HS-5 (cell line): ENCODE measurements at places on chromosomes 1 and 21.

DNA sequence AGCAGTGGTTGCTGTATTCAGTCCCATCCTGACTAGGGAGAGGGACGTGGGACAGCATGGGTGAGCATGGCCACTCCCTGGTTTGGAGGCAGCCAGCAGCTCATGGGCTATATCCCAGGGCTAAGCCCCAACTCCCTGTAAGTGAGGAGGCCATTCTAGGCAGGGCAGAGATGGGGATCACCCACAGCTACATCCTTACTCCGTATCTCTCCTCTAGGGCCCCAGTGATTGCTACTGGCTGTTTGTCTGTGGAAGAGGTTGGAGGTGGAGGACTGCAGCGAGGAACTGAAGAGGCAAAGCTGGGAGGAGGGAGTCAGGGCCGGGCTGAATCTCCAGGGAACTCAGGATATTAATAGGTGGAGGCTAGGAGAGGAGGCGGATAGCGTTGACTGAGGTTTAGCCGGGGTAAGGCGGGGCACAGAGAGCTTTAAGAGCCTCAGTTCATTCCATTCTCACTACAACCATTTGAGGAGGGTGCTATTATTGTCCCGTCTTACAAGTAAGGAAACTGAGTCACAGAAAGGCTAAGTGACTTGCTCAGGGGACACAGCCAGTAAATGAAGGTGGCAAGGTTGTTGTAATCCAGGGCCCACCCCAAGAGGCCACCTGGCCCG is 6.8 kb downstream of the OLIG2 start:
- no peak for DNase-seq

GRCh38 chr1:154418923-154419619 is 13.9 kb downstream of the IL6R start:
- DNase-seq = no peak

DNA sequence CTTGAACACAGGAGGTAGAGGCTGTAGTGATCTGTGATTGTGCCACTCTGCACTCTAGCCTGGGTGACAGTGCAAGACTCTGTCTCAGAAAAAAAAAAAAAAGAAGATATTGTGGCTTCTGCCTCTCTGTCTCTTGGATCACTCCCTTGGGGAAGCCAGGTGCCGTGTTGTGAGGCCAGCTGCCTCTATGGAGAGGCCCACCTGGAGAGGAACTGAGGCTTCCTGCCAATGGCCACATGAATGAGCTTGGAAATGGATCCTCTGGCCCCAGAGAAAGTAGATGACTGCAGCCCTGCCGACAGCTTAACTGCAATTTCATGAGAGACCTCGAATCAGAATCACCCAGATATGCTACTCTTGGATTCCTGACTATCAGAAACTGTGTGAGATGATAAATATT is 19.7 kb upstream of the AK2 start:
- DNase-seq = no peak

DNA sequence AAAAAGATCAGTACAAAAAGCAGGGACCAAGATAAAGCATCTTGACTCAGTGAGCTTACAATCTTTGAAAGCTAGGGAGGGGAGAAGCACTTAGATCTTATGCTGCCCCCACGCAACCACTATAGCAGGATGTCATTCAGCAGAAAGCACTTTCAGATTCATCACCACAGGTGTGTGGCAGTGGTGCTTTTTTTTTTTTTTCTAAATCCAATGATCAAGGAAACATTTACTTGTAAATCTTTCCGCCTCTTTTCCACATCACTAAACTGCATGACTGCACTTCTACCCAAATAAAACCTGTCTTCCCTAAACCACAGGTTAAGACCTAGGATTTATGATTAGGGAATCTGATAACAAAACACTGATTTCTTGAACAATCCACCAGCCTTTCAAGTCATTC is 154.8 kb downstream of the SLC45A1 start:
- no peak for DNase-seq

DNA sequence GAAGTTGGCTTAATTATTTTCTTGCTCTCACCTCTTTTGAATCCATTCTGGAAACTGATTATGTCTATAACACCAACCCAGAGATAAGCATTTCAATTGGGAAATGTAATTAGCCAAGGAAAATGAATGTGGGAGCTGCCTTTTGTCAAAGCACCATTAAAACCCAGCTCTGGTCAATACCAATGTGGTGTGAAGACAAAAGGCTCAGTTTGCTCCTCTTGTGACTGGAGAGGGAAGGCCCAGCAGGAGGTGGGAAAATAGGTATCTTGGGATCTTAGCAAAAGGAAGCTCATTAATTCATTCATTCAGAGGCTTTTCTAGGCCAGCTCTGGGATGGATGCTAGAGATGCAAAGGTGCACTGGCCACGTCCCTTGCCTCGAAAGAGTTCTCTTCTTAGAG is 75.0 kb upstream of the SELENON start:
- DNase-seq = no peak

- no peak for DNase-seq
Measured at GRCh38 chr1:66388913-66389312, 145.0 kb upstream of the SGIP1 start.

GRCh38 chr1:201264554-201264953 is 18.8 kb upstream of the PKP1 start:
- no peak for DNase-seq

- DNase-seq = peak; percentile 6
Measured at GRCh38 chr1:95169548-95169947, 52.4 kb downstream of the TLCD4 start.

DNA sequence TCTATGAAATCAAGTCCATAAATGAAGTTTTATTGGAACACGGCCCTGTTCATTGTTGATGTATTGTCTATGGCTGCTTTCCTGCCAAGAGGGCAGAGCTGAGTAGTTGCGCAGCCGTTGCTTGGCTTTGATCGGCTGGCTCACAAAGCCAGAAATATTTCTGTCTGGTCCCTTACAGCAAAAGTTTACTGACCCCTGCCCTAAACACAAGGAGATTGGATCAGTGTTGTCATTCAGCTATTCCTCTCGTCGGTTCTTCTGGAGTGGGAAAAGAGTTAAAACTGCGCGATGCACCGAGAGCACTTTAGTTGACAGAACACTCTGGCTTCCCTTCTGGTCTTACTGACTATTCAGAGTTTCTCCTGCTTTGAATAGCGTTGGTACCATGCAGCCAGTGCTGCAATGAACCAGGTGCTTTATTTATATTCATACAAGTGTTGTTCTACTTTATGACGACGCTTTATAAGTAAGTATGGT is 868 bp downstream of the ZBTB40 start:
- no peak for DNase-seq

GRCh38 chr1:117147856-117148588 is 26.5 kb upstream of the TRIM45 start:
- no peak for DNase-seq

DNA sequence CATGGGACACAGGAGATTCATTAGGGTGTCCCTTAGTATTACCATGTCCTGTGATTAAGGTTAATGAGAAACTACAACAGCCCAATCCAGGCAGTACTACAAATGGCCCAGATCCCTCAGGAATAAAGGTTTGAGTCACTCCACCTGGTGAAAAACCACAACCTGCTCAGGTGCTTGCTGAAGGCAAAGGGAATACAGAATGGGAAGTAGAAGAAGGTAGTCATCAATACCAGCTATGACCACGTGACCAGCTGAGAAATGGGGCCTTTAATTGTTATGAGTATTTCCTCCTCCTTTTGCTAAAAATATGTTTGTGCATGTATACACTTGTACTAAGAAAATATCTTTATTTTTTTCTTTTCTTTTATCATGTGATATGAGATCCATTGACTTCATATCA is 91.1 kb upstream of the ADAMTS5 start:
- no peak for DNase-seq

GRCh38 chr21:35511696-35512162 is 462.6 kb upstream of the RUNX1 start:
- no peak for DNase-seq

- DNase-seq = no peak
Measured at GRCh38 chr21:45592208-45592619, 50.0 kb upstream of the SLC19A1 start.

DNA sequence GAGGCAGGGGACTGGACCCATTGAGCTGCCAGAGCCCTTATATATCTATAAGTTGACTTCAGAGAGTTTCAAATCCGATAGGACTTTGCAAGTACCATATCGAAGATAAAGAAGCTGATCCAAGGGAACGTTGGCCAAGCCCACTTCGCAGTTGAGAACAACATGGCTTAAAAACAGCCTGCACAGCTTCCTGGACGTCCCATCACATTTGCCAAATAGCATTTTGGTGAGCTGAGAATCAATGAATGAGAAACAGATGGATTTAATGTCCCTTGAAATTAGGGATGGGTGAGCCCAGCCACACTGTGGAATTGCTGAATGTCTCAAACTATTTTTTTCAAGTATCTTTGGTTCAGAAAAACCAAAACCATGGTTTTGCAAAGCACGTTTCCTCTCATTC is 64.8 kb downstream of the KCNJ15 start:
- DNase-seq = no peak

- DNase-seq = no peak
Measured at GRCh38 chr21:35342440-35342839, 293.3 kb upstream of the RUNX1 start.

GRCh38 chr1:81192647-81193642 is 607.8 kb upstream of the ADGRL2 start:
- no peak for DNase-seq

- DNase-seq = no peak
Measured at GRCh38 chr1:67300561-67300960, 7.1 kb upstream of the IL12RB2 start.

GRCh38 chr1:207079706-207080241 is 8.9 kb upstream of the C4BPB start:
- DNase-seq = no peak

- DNase-seq = no peak
Measured at GRCh38 chr1:58768971-58769808, 14.7 kb downstream of the JUN start.

GRCh38 chr1:6325482-6325881 is 64.6 kb upstream of the GPR153 start:
- DNase-seq = no peak

GRCh38 chr1:92356956-92357355 is 58.1 kb downstream of the RPAP2 start:
- DNase-seq = peak; percentile 32

DNA sequence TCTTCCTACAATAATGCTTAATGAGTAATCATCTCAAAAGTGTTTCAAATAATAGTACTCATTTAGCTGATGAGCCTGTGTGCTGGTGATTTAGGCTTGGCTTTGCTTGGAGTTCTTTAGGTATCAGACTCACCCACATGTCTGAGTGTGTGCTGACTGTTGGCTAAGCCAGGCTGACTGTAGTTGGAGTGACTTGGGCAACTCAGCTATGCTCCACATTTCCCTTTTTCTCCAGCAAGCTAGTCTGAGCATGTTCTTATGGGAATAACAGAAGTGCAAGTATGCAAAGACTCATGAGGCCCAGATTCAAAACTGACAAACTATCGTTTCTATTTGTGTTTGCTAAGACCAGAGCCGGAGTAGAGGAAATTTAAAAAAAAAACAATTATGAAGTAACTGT is 99.0 kb upstream of the ADGRL4 start:
- DNase-seq = no peak

DNA sequence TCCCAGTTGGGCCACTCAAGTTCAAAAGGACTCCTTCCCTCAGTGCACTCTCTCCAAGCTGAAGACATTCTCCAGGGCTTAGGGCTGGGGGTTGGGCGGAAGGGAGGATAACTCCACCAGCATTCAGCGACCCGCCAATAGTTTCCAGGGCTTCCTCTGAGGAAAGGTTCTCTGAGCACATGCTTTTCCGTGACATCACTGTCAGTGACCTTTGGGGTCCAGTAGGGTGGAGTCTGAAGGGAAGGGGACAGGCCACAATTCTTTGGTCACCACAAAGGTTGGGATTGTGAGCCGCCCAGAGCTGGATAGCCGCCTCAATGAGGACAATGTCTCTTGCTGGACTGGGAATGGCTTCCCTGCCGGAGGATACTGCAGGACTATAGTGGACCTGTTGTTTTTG is 22.8 kb upstream of the RXRG start:
- no peak for DNase-seq

DNA sequence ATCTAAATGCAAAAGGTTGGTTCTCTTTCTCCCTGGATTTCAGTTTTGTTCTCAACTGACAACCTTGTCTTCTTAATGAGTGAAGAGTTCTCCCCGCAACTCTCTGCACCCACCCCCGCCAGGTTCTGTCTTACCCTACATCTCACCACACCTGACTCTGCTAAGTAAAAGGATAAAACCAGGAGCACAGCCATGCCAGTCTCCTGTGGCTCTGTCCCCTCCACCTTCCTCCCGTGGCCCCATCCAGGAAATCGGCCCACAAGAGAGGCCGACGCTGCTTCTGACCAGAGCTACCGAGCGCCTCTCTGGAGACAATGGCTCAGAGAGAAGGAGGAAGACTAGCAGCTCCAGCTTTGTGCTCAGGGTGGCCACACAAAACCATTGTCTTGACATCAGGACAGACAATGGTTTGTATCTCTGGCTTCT is 72.2 kb downstream of the PLEKHA6 start:
- no peak for DNase-seq

DNA sequence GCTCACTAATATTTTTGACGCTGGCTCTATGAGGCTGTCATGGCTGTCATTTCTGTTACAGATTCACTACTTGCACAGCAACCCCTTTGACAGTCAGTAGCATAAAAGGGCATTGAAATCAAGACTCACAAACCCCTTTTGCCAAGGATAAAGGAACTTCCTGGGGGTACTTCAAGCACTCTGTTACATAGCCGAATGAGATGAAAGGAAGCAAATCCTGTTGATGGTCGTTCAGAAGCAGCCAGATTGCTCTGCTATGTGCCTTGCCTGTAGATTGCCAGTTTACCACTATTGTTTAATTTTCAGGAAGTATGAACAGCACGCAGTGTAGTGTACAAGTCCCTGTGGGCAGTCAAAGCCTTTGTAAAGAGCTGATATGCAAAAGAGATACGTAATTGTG is 296.2 kb downstream of the LRRIQ3 start:
- DNase-seq = no peak

DNA sequence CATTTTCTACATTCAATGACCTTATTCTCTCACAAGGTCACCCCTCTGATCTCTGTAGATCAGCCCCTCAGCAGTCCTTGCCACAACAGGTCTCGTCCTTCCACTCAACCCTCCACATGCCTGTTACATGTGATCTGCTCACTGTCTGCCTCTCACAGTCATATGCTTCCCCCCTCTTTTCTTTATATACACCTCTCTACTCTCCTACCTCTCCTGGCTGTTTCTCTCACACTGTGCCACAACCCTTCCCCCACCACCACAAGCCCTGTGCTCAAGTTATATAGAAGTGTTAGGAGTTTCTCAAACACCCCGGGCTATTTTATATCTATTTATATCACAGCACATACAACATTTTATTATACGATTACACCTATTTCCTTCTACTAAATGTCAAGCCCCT is 12.6 kb downstream of the B3GALNT2 start:
- DNase-seq = no peak

DNA sequence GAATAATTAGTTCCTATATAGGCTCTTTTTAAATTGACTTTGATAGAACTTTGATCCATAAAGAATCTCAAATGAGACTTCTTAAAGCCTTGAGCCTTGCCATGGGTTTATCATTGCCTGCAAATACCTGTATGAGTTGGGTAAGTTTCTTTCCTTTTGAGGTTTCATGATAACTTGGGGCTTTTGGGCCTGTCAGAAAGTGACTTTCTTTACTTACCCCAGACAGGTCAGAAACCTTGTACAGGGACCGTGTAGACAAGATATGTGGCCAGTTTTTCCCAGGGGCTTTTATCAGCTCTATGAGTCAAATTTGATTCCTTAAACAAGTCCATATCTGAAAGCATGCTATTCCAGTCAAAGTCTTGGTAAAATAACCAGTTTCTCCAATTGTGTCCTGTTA is 17.3 kb downstream of the KCTD3 start:
- no peak for DNase-seq
